Stimulated activated CD4-positive, alpha-beta T cell treated with anti-CD3 and anti-CD28 coated beads, Interleukin-4, amount 100 ng/mL, for 1 hour (primary cell): ENCODE measurements at places on chromosomes 11 and 22.

DNA sequence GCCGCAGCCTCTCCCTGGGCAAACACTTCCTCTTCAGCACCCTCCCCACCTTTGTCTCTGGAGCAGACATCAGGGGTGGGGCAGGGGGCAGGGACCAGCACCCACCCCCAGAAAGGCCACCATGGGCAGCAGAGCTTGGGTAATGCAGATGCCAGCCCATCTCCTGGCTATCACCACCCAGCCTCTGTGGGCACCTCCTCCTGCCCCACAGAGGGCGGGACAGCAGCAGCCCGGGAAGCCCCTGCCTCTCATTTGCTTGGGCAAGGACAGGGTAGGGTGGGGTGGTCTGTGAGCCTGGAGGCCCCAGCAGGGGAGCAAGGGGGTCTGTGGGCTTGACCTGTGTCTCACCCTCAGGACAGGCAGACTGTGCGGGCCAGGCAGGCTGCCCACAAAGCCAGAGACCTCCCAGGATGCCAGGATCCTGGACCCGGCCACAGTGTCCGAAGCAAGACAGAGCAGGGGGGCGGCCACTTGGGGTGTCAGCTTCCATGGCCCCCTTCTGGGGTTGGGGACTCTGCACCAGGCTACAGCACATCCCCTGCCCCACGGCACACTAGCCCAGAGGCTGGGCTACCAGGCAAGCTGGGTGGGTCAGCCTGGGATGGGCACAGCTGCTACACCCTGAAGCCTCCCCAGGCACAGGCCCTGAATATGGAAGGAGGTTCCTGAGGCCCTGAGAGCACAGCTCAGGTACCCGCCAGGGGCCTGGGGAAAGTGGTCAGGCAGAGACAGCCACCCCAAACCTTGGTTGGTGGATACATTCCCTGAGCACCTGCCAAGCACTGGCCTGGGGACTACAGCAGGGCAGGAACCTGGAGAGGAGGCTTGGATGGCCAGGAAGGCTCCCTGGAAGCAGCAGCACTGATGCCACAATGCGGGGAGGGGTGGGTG, 4.5 kb downstream of the RNH1 start:
- no peak for DNase-seq

GRCh38 chr11:82533628-82534327, 199.9 kb downstream of the FAM181B start:
- no peak for DNase-seq

GRCh38 chr11:99154277-99154676, 133.5 kb downstream of the CNTN5 start:
- no peak for DNase-seq

GRCh38 chr22:44702479-44703198, 635 bp downstream of the PRR5 start:
- peak; percentile 45 for DNase-seq

- no peak for DNase-seq
Observed at GRCh38 chr11:28878025-28878424, 769.8 kb downstream of the METTL15 start.

DNA sequence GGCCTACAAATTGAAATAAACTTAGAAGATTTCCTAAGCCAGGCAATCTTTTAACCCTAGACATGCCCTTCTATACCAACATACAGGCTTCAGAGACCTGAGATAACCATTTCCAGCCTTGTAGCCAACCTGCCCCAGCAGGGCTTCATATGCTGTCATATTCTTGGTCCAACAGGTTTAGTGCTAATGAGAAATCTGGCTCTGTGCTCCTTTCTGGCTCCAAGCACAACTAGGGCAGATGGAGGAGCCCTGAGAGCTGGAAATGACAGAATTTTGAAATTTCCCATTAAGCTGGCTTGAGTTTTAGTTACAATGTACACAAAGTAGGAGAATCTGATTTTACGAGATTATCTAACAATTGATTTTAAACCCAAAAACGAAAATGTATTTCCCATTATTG, 323.0 kb upstream of the CCDC90B start:
- no peak for DNase-seq
